ENCODE measurements at places on chromosomes 5 and 9. TPM values are rescaled to one million over a fixed set of nuclear protein-coding genes. Genes with fewer than 3 reads are reported as not detected.

Gene FOXI1
- total RNA-seq: not detected

Gene IFT74
- 11.9 TPM for total RNA-seq

Gene FABP6
- not detected for total RNA-seq

Gene FCN1
- total RNA-seq: not detected

Gene PCDHB10
- 4.5 TPM for total RNA-seq

Gene TAF11L5
- not detected for total RNA-seq

Gene MZB1
- not detected for total RNA-seq

Gene CCDC187
- not detected for total RNA-seq

Gene BASP1
- total RNA-seq: 142 TPM

Gene TMEM215
- total RNA-seq: not detected

Gene FOXD4L6
- not detected for total RNA-seq

Gene SH3TC2
- total RNA-seq: 0.95 TPM

Gene IFNA2
- total RNA-seq: not detected

Gene PSAT1
- total RNA-seq: 238 TPM

Gene GRM6
- not detected for total RNA-seq

Gene SPEF2
- 5.0 TPM for total RNA-seq

Gene ABLIM3
- total RNA-seq: 14.2 TPM

Gene SLC4A9
- not detected for total RNA-seq

Gene PCDHB16
- total RNA-seq: 3.7 TPM

Gene DAB2IP
- 5.3 TPM for total RNA-seq

Measured in H4 (cell line).